ENCODE measurements at places on chromosomes 7 and 10.

GRCh38 chr10:129964611-129965424, 744 bp upstream of the EBF3 start:
- DNase-seq, result no peak

GRCh38 chr10:86535132-86535882, 13.7 kb upstream of the WAPL start:
- no peak for DNase-seq

- no peak for DNase-seq
Observed at GRCh38 chr10:124384172-124384571, 34.6 kb downstream of the OAT start.

DNA sequence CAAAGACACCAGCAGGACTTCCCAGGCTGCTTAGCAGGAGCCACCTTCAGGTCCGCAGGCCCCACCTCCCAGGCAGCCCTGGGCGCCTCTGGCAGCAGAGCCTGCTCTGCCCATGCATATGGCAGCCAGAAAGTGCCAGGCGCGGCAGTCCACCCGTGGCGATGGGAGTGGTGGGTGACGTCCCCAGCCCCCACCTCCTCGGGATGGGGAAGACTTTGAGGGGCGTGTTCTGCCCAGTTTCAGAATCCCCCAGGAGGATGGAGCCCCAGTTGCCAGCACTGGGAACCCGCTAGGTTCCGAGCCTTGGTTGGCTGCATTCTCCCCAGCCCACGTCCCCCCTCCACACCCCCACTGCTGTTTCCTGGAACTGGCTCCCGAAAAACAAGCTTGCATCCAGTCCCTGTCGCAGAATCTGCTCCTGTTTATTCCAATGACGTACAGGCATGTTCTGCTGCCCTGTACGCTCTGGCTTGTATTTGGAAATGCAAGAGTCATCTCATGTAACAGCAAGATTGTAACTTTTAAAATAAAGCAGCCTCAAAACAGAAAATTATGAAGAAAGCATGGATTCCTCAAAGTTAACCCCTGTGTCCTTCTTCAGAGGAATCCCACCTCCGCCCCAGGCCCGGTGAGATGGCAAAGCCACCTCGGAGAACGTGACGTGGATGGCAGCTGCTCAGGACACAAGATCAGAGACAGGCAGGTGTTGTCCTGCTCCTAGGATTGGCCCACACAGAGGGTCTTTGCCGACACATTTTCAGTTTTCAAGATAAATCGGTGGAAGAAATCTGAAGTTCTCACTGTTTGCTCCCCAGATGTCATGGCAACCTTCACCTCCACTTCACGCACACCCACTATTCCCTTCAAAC, 87.8 kb upstream of the PPP2R2D start:
- DNase-seq, result no peak

DNA sequence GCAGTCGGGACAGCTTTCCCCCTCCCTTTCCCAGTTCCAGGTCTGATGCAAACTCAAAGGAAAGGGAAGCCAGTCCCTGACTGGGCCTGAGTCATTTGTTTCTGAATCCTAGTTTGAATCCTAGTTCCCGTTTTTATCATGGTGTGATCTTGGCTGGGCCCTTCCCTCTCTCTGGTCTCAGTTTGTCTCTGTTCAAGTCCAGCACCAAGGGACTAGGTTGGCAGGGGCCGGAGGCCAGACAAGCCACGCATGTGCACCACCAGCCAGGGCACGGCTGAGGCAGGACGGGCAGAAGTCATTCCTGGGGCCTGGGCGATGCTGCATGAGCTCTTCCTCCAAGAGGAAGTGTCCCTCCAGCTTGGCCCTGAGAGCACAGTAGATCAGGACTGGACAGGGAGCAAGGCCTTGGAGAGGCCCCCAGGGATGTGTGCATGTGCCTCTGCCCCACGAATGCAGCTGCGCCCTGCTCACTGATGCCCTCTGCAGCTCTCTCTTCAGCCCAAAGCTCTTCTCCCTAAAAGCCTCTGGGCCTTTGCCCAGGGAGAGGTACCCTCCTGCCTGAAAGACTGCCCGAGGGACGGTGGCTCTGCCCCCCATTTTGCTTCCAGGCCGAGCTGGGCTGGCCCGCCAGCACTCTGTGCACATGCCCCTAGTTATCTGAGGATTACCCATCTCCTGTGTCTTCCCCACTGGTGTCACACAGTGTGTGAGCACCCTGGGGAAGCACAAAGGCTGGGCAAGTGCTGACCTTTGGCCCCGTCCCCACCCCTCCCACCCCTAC, 86.7 kb downstream of the ZMIZ1 start:
- no peak for DNase-seq

GRCh38 chr7:142168746-142169145, 57.2 kb downstream of the MGAM2 start:
- no peak for DNase-seq

DNA sequence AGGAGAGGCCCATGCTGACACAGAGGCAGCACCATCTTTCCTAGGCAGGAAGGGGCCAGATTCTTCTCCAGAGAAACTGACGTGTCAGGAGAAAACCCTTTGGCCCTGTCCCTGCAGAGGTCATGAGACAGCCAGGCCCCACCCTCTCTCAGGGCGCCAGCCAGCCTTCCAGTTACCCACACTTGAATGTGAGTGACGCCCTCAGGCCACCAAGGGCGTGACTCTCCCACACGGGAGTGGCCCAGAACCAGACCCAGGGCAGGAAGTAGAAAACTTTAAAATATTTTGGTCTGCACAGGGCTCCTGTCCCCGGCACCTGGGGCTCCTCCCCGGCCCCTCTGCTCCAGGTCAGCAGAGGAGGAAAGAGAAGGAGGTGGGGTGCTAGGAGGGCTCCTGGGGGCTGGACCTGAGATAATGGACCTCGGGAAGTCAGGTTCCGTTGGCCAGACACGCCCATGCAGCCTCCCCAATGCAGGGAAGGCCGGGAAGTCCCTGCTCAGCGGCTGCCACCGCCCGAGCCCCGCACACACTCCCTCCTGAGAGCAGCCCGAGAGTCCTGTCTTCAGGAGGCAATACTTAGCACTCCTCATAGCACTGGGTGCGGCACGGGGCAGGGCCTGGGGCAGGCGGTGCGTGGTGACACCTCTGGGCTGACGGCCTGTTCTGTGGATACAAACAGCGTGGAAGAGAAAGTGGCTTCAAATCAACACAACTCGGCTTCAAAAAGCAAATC, 67.0 kb upstream of the CFAP46 start:
- DNase-seq, result no peak

DNA sequence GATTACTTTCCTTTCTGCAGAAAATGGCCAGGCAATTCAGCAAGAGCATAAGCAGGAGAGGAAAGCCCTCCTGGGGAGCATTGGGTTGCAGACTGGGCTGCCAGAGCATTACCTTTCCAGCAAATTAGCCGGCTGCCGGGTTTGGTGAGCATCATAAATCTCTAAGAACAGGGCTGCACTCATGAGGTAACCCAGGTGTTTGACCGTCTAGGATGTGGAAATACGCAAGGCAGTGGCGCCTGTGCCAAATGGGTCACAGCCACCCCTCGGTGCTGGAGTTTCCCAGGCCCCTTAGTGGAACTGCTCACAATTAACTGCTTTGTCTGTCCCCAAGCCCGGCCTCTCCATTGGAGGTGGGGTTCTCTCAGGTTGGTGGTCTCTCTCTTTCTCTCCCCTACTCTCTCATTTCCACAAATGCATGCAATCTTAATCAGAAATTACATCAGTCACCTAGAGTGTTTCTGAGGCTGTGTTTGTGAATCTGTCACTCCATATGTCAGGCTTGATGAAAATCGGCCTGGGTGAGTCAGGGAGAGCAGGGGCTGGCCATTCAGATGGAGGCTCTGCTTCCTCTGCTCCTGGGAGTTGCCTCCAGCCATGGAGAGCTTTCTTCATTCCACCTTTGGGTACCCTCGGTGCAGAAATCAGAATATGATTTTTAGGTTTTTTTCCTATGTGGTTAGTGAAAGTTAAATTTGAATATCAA, 26.7 kb downstream of the PTN start:
- no peak for DNase-seq

GRCh38 chr10:74227697-74228424, 76.8 kb downstream of the ADK start:
- no peak for DNase-seq

- no peak for DNase-seq
Observed at GRCh38 chr7:106891548-106892410, 26.7 kb downstream of the PIK3CG start.

- peak; percentile 47 for DNase-seq
Observed at GRCh38 chr7:103075337-103075918, 488 bp downstream of the ARMC10 start.

DNA sequence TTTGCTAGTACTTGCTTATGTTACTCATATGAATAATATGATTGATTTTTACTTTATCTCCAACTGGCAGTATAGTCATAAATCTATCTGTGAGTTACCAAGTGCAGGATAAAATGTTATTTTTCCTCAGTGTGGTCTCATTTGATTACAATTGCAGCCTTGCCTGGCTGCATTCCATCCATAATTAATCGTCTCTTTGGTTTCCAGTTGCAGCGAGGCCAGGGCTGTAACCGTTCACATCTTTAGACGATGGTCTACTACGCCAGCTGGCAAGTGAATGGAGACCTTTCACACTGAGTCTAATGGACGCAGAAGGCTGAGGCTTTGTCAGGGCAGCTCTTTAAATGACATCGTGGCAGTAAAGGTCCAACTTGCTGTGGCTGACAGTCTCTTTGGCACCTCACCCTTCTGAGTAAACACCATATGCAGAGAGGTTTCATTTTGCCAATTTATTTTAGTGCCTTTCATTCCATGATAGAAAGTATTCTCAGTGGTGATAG, 84.0 kb downstream of the ARL4A start:
- no peak for DNase-seq

- no peak for DNase-seq
Observed at GRCh38 chr10:102163342-102163989, 11.3 kb downstream of the NOLC1 start.

DNA sequence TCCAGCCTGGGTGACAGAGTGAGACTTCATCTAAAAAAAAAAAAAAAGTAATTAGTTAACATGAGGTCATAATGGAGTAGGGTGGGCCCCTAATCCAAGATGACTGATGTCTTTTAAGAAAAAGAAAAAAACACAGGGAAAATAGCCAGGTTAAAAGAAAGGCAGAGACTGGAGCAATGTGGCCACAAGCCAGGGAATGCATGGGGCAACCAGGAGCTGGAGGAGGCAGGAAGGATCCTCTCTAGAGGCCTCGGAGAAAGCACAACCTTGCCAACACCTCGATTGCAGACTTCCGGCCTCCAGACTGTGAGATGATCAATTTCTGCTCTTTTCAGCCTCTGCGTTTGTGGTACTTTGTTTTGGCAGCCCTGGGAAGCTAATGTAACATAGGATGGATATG, 121.5 kb downstream of the ITIH5 start:
- no peak for DNase-seq

GRCh38 chr7:113831556-113831955, 87.3 kb downstream of the PPP1R3A start:
- no peak for DNase-seq

DNA sequence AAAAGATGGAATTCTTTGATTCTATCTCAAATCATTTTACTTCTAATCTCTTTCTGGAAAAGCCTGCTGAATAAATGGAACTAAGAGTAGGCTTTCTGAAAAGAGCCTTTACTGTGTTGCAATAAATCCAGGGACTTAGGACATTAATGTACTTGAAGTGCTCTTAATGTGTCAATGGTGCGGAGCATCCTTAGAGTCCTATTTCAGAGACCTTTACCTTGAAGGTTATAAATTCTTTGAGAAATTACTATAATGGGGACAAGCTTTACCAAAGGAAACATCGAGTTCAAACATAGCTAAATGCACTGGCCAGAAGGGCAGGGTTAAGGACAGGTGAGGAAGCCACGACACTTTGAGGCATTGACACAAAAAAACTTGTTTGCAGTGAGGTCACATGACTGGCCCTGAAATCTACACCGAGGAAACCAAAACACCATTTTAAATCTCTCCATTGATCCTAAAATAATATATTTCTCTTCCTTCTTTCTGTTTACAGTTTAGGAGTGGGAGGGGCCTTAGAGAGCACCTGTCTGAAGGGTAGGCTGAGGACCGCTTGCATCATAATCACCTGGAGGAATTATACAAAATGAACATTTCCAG, 48.1 kb upstream of the EXOC6 start:
- DNase-seq, result no peak

DNA sequence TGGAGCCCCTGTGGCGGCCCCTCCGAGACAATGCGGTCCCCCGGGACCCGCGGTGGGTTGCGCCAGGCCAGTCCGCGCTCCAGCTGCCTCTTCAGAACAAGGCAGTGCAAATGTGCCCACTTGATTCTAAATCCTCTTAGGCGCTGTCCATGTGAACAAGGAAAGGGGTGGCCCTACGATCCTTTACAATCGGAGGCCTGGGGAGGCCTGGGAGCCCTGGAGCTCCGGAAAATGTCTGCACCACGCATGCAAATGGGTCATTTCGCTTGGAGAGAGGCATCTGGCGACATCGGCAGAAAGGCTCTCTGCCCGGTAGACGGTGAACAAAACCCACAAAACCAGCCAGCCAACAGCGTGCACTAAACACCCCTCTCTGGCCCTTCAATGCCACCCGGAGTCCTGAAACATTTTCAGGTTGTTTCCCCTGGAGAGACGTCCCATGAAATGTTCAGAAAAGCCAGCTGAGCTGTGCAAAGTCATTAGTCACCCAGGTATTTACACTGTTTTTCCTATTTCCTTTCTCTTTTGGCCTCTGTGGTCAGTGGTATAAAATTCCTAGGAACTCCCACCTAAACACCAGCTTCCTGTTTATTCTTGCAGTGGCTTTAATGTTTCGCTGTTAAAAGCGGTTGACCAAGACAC, 102.8 kb upstream of the ZNF438 start:
- no peak for DNase-seq

GRCh38 chr7:26709210-26709990, 155.0 kb downstream of the SKAP2 start:
- no peak for DNase-seq

- DNase-seq, result no peak
Observed at GRCh38 chr7:98241674-98242241, 10.3 kb downstream of the TECPR1 start.

- DNase-seq, result no peak
Observed at GRCh38 chr7:55521917-55522902, 50.1 kb downstream of the VOPP1 start.

DNA sequence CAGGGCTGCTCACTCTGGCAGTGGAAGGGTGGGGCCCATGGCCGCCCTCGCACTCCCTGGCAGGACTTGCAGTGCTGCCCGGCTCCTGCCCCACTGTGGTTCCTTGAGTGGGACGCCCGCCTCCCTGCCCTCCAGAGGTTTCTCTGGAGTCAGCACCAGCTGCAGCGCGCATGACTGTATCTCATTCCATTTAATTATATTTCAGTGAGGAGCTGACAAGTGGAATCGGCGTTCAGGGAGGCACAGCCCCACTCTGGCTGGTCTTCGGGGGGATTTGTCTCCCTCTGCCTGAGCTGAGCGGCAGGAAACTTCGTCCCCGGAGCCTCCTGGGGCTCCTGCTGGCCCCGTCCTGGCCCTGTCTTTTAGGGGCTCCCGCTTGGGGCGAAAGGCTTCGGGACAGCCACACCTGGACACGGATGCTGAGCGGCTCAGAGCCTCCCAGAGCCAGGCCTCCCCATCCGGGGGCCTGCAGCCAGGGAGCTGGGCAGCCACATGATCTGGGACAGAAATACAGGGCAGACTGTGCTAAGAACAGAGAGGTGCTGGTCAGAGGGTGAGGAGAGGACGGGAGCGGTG, 75.3 kb upstream of the NKX6-2 start:
- DNase-seq, result no peak

GRCh38 chr10:77548671-77549070, 88.9 kb downstream of the KCNMA1 start:
- DNase-seq, result no peak
